Right ventricle myocardium inferior (tissue), 1 donor: ENCODE measurements at places on chromosomes 13 and 19. TPM values are rescaled to one million over a fixed set of nuclear protein-coding genes. Genes with fewer than 3 reads are reported as not detected.

- DNase-seq = peak; percentile 54
These were observed 37.3 kb downstream of the KDM4B start for GRCh38 chr19:5006201-5006600.

GRCh38 chr13:21106089-21106488, 44.7 kb upstream of the LATS2 start:
- DNase-seq = no peak

GRCh38 chr13:86813198-86813597, 858.0 kb upstream of the SLITRK5 start:
- DNase-seq = no peak

DNA sequence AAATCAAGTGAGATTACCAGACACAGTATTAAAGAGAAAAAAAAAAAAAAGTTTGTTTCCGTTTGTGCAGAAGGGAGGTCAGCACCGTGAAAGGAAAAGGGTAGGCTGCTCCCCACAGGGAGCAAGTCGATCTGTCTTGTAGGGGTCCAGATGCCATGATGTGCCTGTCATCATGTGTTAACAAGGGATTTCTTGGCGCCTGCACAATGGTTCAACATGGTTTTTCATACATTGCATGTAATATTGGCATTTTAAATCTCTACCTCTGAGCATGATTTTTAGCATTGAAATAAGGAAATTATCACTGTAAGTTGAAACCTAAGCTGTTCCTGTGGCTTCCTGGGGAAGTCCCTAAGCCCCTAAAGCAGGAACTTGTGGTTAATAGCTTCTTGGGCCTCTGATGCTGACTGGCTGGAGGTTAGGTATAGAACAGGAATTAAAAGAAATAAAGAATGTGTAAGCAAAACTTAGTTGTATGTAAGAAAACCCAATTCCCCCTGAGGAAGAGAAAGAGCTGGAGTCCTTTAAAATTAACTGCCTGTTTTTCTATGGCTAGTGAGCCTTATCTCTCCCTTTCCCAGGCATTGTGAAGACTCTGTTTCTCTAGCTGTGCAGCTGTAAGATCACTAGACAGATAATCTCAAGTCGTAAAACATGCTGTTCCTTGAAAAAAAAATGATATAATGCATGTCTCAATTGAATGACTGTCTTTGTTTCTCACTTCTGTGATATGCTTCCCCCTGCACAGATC, 7.4 kb upstream of the FCGBP start:
- DNase-seq = no peak

DNA sequence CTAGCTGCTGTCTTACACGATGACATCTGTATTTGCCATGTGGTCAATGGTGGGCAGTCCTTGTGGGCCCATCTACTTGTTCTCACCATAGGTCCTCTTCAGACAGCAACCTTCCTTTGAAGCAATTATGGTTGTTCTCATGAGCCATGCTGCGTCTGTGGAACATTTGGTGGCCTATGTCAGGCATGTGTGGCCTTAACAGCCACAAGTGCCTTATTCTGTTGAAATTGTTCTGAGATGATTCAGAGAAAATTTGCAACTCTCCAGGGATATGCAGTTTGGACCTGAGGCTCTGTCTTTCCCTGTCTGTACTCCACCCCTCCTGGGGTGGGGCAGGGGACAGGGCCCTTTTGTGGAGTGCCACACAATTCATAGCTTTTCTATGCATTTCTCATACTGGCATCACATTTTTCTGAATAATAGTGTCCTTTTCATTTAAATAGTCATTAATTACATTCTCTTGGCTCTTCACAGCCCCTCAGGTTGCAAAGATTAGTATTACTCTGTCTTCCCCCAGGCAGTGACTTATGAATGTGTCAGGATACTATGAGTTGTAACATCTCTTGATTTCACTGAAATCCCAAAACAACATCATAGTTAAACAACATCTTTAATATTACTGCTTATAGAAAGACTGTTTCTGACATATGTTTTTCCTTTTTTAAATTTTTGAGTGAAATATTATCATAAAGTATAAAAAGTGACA, 102.1 kb downstream of the ITGBL1 start:
- DNase-seq = no peak

GRCh38 chr13:28161370-28161769, 23.0 kb downstream of the PAN3 start:
- DNase-seq = no peak

GRCh38 chr19:3176715-3177501, 1.7 kb upstream of the S1PR4 start:
- no peak for DNase-seq

DNA sequence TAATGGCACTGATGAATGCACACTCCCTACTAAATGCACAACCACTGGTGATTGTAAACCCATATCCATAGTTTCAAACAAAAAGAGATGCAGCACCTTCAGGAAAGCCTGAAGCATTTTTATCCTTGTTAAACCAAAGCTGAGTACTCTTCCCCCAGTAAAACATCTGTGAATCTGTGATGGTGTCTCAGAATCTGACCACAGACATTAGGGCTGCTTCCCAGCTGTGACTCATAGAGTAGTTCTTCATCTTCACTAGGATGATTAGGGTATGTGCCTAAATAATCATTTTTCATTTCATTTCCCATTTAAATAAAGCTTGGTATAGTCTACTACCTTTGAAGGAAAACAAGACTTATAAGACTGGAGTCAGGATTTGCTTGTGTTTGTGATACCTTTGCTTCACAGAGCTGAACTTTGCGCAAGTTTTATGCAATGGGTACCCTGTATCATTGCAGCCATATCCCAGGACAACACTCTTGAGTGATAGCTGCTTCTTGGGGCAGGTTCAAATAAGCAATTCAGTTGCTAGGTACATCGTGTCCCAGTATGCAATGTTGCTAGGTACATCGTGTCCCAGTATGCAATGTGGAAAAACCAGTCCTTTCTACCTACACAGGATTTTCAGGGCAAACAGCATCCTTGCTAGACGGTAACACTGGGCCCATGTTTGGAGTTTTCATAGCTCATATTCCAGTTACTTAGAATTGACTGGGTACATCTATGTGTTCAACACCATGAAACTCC, 277.1 kb downstream of the IRS2 start:
- DNase-seq = no peak

DNA sequence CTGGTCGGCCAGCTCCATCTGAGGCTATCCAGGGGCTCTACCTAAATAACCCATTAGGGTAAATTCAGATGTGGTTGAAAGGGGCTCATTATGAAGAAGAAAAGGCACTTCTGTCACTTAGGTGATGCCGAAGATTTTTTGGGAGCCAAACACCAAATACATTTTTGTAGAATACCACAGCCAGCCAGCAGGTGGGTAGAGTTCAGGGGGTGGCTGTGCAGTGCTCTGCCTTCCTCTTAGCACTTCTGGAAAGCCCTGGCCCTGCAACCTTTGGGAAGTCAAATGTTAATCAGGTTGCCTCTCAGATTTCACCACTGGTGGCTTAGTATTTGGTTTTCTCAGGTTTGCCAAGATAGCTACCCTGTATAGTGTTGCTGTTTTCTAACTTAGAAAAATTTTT, 18.5 kb upstream of the GPR18 start:
- DNase-seq = no peak

DNA sequence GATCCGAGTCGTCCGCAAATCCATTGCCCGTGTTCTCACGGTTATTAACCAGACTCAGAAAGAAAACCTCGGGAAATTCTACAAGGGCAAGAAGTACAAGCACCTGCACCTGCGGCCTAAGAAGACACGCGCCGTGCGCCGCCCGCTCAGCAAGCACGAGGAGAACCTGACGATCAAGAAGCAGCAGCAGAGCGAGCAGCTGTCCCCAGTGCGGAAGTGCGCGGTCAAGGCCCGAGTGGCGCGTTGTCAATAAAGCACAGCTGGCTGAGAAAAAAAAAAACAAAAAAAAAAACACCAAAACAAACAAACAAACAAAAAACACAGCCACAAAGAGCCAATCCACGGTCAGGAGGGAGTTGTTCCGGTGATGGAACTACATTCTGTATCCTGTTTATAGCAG, 4.7 kb upstream of the GNA15 start:
- peak; percentile 47 for DNase-seq

- DNase-seq = no peak
These were observed 570.3 kb downstream of the PCDH9 start for GRCh38 chr13:66659701-66660467.

DNA sequence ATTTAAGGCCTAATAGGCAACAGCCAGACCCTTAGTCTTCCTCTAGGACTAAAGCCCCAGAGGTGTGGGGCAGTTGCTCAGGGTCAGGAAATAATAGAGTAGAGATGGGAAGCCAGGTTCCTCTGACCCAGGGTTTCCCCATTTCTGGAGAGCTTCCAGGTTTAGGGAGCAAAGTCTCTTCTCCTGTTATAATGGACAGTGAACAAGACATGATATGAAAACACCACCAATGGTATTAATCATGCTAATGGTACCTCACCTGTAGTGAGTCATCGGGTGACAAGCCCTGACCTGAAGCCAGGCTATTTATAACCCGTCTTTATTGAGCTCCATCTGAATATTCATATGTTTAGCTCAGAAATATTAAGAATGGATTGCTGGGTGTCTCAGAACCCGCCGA, 24.6 kb downstream of the BICRA start:
- no peak for DNase-seq

DNA sequence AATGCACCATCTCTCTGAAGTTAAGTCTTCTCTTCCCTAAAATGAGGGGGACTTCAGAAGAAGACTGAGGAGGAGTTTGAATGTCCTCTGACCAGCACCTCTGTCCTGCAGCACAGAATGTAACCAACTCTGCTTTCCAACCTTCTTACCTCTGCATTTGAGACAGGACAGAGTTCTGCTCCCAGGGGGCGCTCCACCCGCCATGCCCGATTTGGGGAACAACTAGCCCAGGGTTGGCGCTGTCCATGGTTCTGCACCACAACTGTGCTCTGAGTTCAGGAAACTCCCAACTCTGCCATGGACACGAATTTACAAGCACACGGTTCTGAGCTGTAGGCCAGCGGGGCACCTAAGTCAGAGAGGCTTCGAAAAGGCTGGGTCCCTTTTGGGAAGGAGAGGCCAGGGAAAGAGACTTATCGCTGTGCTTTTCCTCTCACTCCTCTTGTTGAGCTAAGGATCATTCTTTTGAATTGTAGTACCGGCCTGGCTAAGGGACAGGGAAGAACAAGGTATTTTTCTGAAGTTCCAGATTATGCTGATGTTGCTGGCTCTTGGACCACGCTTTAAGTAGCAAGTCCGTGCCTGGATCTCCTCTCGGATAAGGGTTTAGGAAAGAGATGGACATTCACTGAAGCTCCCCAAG, 22.2 kb downstream of the SIGLEC5 start:
- peak; percentile 90 for DNase-seq

- peak; percentile 77 for DNase-seq
These were observed 6.2 kb downstream of the PEAK3 start for GRCh38 chr19:2275588-2276428.

DNA sequence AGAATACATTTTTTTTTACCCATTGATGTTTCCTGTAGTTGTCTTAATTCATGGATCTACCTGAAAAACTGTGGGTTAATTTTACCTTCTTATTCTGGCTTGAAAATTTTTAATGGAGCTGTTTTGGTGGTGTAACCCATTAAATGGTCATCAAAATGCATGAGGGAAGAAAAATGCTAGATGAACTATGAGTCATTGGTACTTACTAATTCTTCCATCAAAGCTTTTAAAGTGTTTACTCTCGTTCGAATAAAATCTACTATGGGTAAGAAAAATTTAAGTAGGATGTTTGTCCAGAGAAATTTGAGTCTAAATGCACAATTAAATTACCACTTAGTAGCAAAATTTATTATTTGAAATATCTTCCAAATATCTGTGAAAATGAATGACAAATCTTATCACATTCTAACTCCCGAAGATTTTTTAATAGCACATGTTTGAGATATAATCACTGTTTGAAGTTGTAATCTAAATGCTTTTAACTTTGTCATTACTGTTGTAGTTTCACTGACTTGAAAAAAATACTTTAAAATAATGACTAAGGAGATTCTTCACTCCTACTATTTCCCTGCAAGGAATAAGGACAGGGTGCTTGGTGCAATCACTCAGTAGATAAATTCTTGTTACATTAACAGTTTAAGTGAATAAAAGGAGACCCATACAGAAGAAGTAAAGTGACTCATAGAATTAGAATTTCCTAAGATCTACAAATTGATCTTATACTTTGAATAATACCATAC, 437.7 kb downstream of the IRS2 start:
- DNase-seq = no peak

DNA sequence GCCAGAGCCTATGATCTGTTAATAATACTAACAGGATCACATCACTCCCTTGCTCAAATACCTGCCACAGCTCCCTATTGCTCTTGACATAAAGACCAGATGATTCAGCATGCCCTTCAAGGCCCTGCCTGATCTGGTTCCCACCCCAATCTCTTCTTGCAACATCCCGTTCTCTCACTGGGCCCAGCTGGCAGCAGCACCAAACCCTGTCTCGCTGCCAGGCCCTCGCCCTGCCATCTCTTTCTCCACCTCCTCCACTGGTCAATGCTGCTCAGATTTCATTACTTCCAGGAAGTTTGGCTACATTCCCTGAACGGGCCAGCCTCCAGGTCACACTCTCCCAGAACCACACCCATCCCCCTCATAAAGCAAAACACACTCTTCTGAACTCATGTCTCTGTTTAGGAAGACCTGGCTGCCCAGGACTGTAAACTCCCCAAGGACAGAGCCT, 8.6 kb upstream of the BCAT2 start:
- peak; percentile 90 for DNase-seq

DNA sequence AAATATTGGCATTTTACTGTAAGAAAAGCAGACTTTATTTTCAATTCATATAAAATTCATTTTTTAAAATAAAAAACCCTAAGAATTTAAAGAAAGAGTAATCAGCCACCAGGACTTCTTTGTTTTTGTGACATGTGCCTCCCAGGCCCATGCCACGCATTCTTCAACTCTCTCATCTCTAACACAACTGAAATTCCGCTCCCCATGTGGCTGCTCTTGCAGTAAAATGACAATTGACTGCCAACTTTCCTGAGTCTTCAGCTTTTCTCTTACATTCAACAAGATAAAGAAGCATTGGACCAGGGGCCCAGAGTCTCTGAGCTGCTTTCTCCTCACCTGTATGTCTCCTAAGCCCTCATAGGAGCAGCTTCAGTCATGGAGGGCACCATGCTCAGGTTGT, 372.1 kb downstream of the UQCRFS1 start:
- DNase-seq = no peak

DNA sequence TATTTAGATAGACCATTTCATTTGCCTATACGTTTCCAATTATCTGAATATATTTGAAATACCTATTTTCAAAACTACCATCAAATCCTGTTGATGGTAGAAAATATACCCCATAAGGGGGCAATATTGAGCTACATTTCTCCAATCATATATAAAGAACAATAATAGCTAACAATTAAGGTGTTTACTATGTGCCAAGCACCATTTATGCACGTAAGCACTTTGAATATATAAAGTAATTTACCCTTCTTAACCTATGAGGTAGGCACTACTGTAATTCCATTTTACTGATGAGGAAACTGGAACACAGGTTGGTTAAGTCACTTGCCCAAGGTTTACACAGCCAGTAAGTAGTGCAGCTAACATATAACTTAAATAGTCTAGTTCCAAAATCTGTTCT, 79.2 kb downstream of the UBL3 start:
- no peak for DNase-seq

GRCh38 chr13:89920461-89920860, 1427.0 kb upstream of the MIR17HG start:
- DNase-seq = no peak

The ARRDC5 gene
- not detected for total RNA-seq

The PPM1N gene
- 0.65 TPM for total RNA-seq

The NAPSA gene
- total RNA-seq = 0.27 TPM

The CRLF1 gene
- 35.7 TPM for total RNA-seq

The TBXA2R gene
- total RNA-seq = 4.1 TPM
